ENCODE measurements at places on chromosomes 13 and 19. TPM values are rescaled to one million over a fixed set of nuclear protein-coding genes. Genes with fewer than 3 reads are reported as not detected.

GSK3A gene
- total RNA-seq: 17.9 TPM

ZNF382 gene
- total RNA-seq: 12.9 TPM

NOVA2 gene
- not detected for total RNA-seq

ADAMTSL5 gene
- 11.7 TPM for total RNA-seq

TMEM150B gene
- total RNA-seq: not detected

NLRP5 gene
- not detected for total RNA-seq

RASGRP4 gene
- total RNA-seq: not detected

TBC1D4 gene
- 14.7 TPM for total RNA-seq

CCDC194 gene
- total RNA-seq: 0.15 TPM

SLC6A16 gene
- 0.66 TPM for total RNA-seq
